ENCODE measurements at places on chromosomes 2 and 18.

- no peak for DNase-seq
These were observed 126.5 kb downstream of the GPR39 start for GRCh38 chr2:132542953-132543569.

GRCh38 chr2:151481744-151482143 lies 72.0 kb downstream of the RIF1 start:
- DNase-seq, result no peak

DNA sequence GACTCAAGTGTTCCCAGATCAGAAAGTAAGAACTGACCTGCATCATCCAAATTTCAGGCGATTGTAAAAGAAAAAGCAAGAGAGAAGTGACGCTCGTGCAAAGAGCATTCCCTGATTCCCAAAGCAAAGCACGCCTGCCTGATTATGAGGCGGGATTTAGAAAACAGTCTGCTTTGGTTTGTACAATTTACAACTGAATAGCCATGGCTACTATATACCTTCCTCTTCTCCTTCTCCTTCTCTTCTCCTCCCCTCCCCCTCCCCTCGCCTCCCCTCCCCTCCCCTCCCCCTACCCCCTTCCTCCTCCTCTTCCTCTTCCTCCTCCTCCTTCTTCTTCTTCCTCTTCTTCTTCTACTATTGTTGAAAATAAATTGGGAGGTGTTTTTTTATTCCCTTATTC lies 782.9 kb downstream of the GALR1 start:
- no peak for DNase-seq

- DNase-seq, result no peak
These were observed 256.7 kb upstream of the SETBP1 start for GRCh38 chr18:44423814-44424644.

GRCh38 chr2:3785890-3786273 lies 82.5 kb downstream of the DCDC2C start:
- no peak for DNase-seq

GRCh38 chr18:76374330-76375281 lies 120.4 kb downstream of the ZNF516 start:
- DNase-seq, result no peak

DNA sequence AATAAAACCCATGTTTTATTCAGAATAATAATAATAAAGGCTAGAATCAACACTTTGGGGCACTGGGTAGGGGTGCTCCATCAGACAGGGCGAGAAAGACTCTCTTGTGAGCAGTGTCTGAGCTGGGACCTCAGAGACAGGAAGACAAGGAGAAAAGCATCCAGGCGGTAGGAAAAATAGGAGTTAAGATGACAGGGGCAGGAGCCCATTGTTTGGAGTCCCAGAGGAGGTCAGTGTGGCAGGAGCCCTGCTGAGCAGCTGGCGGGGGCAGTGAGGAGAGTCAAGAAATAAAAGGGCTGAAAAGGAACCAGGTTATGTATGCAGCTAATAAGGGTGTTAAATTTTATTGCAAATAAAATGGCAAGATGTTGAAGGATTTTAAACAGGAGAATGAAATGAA lies 457.4 kb downstream of the FBXO15 start:
- DNase-seq, result no peak

- no peak for DNase-seq
These were observed 116.3 kb downstream of the FTCDNL1 start for GRCh38 chr2:199734651-199735050.

- no peak for DNase-seq
These were observed 54.4 kb downstream of the CRIM1 start for GRCh38 chr2:36409935-36410334.

GRCh38 chr2:135271006-135271405 lies 218.9 kb downstream of the RAB3GAP1 start:
- DNase-seq, result no peak
